ENCODE measurements at places on chromosomes 7 and 10. TPM values are rescaled to one million over a fixed set of nuclear protein-coding genes. Genes with fewer than 3 reads are reported as not detected.
A peak's percentile ranks its signal among the peaks of the same experiment; 100 is the strongest.

Gene CFAP70
- 1.1 TPM for total RNA-seq

Gene TRUB1
- 26.0 TPM for total RNA-seq

Gene CDC14C
- not detected for total RNA-seq

Gene SEMA3E
- total RNA-seq, result 0.32 TPM

Gene GPR26
- total RNA-seq, result not detected

GRCh38 chr7:90592033-90592432 is 4.1 kb upstream of the CDK14 start:
- H3K27ac ChIP-seq, result no peak overlapping the region
- H3K4me3 ChIP-seq, result no peak overlapping the region
- peaks cover 26% of the 10 kb centered on the region for H3K4me1 ChIP-seq
- no peaks in the 10 kb centered on the region for H3K27me3 ChIP-seq
- no peak for DNase-seq

- no peak overlapping the region for H3K4me3 ChIP-seq
- no peaks in the 10 kb centered on the region for H3K27me3 ChIP-seq
- no peak overlapping the region for H3K27ac ChIP-seq
- no peak for DNase-seq
Measured at GRCh38 chr10:88115968-88116367, 252.5 kb downstream of the PTEN start.

- no peak overlapping the region for H3K4me3 ChIP-seq
- H3K4me1 ChIP-seq, result peaks cover 4% of the 10 kb centered on the region
- H3K27me3 ChIP-seq, result no peaks in the 10 kb centered on the region
- no peak overlapping the region for H3K27ac ChIP-seq
Measured at GRCh38 chr7:47273974-47274766, 307.7 kb downstream of the TNS3 start.

DNA sequence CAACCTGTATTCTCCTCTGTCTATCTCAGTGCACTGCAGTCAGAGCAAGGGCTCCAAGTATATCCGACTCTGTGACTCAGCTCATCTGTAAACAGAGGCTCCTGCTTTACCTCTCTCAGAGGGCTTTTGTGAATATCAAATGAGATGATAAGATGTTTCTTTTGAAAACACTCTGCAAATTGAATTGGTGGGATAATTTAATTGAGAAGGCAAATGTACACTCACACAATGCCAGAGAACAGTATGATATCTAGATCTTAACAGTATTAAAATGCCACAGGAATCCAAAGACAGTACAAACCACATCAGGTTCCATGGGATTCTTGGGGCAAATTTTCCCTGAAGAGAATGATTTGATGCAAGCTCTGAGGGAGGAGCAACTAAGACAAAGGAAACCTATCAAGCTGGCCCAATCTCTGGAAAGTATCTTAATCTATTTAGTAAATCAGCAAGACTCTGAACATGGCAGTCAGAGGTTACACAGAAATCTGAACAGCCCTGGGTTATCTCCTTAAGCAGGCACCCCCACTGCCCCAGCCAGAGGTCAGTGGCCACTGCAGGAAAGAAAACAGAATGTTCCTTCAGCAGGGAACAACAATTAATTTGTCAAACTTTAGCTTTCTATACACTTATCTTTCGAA is 45.9 kb downstream of the DOCK4 start:
- DNase-seq, result no peak
- no peak overlapping the region for H3K27ac ChIP-seq
- H3K36me3 ChIP-seq, result no peaks in the 10 kb centered on the region
- H3K4me1 ChIP-seq, result peaks cover 45% of the 10 kb centered on the region
- no peaks in the 10 kb centered on the region for H3K27me3 ChIP-seq

- H3K36me3 ChIP-seq, result no peaks in the 10 kb centered on the region
- H3K4me3 ChIP-seq, result peak overlapping the region; percentile 77
- DNase-seq, result peak; percentile 60
Measured at GRCh38 chr7:191105-191980, 1.0 kb upstream of the FAM20C start.

- H3K4me1 ChIP-seq, result no peaks in the 10 kb centered on the region
- no peak for DNase-seq
- H3K27me3 ChIP-seq, result no peaks in the 10 kb centered on the region
- H3K27ac ChIP-seq, result no peak overlapping the region
- H3K4me3 ChIP-seq, result no peak overlapping the region
Measured at GRCh38 chr7:110388457-110388856, 702.5 kb upstream of the LRRN3 start.

DNA sequence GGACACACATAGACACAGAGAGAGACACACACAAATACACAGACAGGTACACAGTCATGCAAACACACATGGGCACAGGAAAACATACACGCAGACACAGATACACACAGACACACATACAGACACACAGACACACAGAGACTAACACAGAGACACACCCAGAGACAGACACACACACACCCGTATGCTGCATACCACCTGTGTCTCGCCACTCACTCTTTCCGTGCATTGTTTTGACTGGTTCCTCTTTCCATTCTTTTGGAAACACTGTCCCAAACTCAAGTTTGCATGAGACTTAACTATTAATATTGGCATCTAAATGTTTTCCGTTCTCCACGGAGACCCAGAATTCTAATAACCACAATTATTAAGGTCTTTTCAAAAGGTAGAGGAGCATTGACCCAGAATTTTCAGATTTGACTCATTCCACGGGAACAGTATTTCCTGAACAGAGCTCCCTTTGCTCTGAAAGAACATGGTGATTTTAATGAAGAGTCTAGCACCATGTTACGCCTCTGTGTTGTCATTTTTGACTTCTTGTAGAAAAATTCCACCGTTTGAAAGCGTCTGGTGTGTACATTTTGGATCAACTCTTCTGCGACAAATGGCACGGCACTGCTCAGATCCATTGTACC is 141.2 kb upstream of the RNF32 start:
- H3K4me3 ChIP-seq, result no peak overlapping the region
- no peak for DNase-seq
- no peaks in the 10 kb centered on the region for H3K27me3 ChIP-seq
- H3K4me1 ChIP-seq, result no peaks in the 10 kb centered on the region
- H3K36me3 ChIP-seq, result no peaks in the 10 kb centered on the region

DNA sequence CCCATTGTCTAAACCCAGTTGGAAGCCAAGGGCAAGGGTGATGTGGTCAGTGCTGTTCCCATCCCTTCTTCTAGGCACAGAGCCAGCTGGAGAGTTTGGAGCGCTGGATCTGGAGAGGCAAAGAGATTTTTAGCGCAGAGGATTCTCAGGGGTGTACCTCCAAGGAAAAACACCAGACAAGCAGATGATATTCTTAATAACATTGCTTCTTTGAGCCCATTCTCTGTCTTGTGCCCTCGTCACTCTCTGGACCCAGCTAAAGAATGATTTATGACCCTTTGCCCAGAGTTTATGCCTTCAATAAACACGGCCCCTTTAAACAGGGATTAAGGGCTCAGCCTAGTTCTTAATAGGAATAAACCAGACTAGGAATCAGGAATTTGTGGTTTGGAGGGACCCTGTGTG is 4.7 kb upstream of the HIP1 start:
- no peak overlapping the region for H3K27ac ChIP-seq
- no peak overlapping the region for H3K4me3 ChIP-seq
- peaks cover 12% of the 10 kb centered on the region for H3K4me1 ChIP-seq
- H3K36me3 ChIP-seq, result no peaks in the 10 kb centered on the region
- no peaks in the 10 kb centered on the region for H3K27me3 ChIP-seq
- DNase-seq, result no peak

DNA sequence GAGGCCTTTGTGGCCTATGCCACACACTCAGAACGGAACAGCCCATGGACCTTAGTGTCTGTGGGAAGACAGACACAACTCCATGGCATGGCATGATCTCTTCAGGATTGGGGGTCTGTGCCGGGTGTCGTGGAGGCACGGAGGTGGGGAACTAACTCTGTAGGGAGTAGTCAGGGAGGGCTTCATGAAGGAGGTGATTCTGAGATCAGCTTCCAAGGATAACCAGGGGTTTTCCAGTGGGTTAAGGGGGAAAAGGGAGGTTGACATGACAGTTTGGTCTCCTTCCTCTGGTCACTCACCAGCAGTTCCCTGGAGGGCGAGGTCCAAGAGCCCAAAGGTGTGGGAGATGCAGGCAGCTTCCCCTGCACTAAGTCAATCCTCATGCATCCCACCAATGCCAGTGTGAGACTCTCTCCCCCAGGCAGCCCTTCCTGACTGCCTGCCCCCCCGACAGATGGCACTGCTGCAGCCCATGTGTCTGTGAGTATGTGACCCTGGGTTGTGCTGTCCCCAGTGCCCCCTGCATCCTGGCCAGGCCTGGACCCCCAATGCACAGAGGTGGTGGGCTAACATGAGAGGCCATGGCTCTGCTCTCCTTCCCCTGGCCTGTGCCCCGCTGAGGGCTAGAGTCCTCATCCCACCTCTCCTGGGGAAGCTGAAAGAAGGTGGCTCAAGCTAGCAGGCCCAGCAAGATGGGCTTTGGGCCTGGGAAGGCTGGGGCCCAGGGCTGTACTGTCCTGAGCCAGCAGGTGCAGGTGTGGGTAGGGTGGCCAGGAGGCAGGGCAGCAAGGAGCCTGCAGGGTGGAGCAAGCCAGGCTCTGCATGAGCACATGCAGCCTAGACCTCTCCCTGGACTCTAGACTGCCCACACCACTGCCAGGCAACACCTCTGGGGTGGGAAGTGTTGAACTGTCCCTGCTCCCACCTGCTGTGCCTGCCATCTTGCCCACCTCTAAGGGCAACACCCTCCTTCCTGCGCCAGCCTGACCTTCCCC is 39.7 kb downstream of the RASGEF1A start:
- H3K4me1 ChIP-seq, result peaks cover 9% of the 10 kb centered on the region
- H3K36me3 ChIP-seq, result no peaks in the 10 kb centered on the region
- H3K4me3 ChIP-seq, result no peak overlapping the region
- DNase-seq, result no peak
- no peak overlapping the region for H3K27ac ChIP-seq
